ENCODE measurements at places on chromosomes 3 and 15.

GRCh38 chr3:191543897-191544296, 82.9 kb downstream of the PYDC2 start:
- no peak for DNase-seq

DNA sequence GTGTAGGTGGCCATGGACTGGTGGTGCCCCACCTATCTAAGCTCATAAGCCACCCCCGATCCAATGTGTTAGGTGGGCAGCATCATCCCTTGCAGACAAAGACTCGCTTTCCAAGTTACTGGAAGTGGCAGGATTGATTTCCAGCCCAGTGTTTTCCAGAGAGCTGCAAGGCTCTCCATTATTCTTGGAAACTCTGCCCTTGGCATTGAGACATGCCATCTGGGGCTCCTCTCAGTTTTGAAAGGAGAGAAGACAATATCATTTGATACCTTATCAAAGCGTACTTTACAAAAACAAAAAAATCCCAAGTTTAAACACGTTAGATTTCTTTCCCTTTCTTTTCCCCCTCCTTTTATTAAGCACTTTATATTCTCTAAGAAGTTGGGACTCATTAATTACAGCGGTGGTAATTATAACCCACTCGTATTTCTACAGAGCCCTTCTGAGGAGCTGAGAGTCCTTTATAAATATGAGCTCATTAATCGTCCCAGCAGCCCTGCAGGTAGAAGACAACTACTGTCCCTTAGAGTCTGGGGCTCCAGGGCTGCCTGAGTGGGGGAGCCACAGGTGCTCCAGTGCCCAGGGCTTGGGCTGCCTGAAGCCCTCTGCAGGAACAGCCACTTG, 226.1 kb downstream of the TLE3 start:
- DNase-seq = no peak

DNA sequence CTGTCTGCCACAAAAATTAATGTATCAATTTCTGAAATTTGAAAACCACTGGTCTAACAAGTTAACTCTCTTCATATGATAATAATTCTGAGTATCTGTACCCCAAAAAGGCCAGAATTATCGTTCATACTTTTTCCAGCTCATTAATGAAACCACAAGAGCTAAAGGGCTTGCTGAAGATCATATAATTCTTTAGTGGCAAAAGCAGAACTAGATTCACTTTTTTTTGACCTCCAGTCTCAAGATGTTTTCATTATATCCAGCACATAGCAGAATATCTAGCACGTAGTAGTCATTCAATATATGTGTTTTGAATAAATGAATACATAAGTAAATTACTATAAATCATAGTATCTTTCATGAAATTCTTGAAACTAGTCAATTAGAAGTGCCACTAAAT, 246.7 kb upstream of the KCNH8 start:
- no peak for DNase-seq

GRCh38 chr3:160842021-160843005, 86.3 kb downstream of the PPM1L start:
- DNase-seq = no peak

- DNase-seq = no peak
These were observed 91.0 kb downstream of the IGSF11 start for GRCh38 chr3:118943597-118943996.

Measured in AG10803 (cell line).